ENCODE measurements at places on chromosomes 5 and 9.

DNA sequence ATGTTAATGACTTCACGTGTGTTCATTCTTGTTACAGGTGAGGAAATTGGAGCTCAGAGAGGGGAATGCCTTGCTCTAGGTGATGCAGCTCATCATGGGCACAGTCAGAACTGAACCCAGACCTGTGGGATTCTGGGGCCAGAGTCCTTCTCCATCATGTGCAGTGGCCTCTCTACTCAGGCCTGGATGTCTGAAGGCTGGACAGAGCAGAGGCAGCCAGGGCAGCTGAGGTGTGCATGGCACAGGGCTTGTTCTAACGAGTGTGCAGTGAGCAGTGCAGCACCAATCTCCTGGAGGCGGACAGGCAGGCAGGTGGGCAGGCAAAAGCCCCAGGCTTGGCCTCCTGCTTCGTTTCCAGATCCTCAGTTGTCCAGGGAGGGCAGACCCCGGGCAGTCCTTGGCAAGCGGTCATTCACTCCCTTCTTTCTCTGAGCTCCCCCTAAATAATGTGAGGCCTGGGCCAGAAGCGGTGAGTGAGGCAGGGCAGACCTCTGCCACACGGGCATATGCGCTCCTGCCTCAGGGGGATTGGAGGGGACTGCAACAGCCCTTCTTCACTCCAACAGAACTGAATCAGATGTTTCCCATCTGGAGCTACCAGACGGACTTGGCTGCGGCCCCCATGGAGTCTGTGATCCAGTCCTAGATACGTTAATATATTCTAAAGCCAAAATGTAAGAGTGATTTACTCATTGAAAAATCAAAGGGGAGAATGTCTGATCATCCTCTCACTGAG lies 68.7 kb upstream of the FSTL4 start:
- no peak for DNase-seq

DNA sequence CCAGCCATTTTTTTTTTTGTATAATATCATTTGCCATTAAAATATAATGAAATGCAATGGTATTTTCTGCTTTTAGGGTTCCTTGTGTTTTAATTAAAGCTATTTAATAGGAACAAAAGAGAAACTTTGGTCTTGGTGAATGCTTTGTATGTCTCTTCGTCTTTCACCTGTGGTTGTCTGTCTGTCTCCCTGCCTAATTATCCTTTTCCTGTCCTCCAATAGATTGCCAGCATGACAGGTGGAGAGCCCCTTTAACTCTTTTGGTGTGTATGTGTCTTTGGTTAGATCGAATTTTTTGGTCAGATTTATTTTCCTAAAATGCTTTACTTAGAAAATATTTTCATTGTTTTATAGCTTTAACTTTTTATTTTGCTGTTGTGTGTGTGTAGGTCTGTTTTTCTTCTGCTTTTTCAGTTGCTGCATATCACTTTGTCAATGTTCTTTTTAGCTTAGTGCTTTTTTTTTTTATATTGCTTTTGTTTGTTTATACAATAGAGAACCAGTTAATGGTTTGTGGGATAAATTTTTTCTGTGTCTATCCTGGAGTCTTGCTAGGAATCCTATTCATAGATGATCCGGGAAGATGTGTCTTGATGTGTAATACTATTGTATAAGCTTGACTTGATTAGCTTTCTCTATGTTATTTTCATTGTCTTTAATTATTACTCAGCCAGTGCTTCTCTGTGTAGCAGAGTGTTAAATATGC lies 8.6 kb downstream of the CHMP5 start:
- DNase-seq, result no peak

- no peak for DNase-seq
These were observed 134.8 kb upstream of the BOD1 start for GRCh38 chr5:173751266-173751600.

- DNase-seq, result no peak
These were observed 37.1 kb downstream of the AGXT2 start for GRCh38 chr5:35010676-35011075.

GRCh38 chr9:137309368-137310188 lies 7.5 kb upstream of the NRARP start:
- DNase-seq, result no peak

DNA sequence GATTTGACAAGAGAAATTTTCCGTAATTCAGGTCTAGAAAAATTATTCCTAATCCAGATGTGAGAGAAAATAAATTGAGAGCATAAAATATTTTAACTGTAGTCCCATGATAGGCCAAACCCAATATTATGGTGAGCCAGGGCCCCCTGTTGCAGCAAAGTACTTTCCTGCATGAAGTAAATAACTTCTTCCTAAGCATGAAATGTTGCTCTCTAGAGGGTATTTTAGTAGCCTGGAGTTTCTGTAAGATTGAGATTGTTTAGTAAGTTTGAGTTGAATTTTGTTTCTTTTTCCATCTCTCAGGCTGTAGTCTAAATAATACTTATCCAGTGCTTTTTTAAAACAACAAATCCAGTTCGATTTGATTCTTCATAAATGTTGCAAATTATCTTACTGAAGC lies 317.5 kb upstream of the MPDZ start:
- DNase-seq, result no peak

GRCh38 chr9:72925126-72925789 lies 27.6 kb downstream of the ALDH1A1 start:
- DNase-seq, result no peak

DNA sequence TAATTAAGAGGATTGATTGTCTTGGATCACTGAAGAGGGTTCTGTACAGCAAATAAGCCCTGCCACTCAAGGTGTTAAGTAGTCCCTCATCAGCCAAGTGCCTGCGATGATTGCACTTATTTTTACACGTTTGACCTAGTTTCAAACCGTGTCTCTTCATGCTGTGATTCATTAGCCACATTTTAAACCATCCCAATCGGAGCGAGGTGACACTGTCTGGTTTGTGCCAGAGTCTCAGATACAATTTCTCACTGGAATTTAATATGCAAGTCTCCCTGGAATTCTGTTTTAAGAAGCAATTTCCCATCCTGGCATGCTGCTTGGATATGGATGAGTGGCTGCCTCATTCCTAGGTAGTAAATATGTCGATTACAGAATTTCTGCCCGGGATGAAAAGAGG lies 1.6 kb downstream of the INSYN2B start:
- DNase-seq, result no peak

DNA sequence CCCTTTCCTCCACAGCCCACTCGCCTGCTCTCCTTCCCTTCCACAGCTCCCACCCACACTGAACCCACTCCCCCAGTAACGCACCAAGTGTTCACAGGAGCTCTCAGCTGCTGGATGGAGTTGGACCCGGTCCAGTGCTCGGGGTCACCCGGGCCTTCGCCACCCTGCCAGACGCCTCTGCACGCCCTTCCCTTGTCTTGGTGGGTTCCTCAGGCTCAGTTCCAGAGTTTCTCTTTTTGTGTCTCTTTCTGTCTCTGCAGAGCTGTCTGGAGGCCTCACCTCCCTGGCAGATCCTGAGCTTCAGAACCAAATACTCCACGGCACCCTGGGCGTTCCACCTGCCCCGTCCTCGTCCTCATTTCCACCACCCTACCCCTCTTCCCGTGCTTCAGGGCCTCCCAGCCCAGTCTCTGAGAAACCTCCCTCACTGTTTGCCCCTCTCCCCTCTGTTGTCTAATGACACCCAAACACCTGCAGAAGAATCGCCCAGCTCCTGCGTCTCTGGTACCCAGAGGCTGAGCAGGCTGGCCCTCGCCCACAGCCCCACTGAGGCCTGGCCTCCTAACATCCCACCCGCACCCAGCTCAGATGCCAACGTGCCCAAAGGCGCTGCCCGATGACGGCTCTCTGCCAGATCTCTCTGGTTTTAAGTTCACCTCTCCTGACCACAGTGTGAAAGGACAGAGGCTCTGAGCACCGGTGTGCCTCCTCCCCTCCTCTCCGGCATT lies 74.3 kb downstream of the COL23A1 start:
- no peak for DNase-seq

DNA sequence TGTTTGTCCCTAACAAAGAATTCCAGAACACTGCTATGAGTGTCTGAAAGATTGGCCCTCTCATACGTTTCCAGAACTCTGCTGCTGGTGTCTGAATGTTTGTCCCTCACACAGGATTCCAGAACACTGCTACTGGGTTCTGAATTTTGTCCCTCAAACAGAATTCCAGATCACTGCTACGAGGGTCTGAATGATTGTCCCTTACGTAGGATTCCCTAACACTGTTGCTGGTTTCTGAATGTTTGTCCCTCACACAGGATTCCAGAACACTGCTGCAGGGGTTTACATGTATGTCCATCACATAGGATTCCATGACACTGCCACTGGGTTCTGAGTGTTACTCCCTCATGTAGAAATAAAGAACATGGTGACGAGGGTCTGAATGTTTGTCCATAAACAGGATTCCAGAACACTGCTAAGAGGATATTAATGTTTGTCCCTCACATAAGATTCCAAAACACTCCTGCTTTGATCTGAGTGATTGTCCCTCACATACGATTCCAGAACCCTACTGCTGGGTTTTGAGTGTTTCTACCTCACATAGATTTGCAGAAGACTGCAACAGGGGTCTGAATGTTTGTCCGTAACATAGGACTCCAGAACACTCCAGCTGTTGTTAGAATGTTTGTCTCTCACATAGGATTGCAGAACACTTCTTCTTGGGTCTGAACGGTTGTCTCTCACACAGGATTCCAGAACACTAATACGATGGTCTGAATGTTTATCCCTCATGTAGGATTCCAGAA lies 214.4 kb downstream of the FOXD4L6 start:
- no peak for DNase-seq

DNA sequence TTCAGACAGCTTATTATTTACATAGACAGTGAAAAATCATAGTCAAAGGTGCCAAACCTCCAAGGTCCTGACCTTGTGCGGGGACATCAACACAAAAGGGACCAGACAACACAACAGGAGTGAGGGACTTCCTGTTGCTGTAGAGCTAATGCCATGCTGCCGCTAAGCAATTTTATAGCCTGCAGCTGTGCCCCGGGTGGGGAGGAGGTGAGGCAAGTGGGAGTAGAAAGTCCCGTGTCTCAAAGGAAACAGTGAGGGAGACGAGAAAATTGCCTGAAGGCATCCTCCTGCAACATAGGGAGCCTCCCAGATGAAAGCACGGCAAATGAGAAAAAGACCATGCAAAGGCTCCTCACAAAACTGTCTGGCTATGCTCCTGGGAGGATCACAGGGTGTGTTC lies 58.8 kb downstream of the CAAP1 start:
- DNase-seq, result no peak

DNA sequence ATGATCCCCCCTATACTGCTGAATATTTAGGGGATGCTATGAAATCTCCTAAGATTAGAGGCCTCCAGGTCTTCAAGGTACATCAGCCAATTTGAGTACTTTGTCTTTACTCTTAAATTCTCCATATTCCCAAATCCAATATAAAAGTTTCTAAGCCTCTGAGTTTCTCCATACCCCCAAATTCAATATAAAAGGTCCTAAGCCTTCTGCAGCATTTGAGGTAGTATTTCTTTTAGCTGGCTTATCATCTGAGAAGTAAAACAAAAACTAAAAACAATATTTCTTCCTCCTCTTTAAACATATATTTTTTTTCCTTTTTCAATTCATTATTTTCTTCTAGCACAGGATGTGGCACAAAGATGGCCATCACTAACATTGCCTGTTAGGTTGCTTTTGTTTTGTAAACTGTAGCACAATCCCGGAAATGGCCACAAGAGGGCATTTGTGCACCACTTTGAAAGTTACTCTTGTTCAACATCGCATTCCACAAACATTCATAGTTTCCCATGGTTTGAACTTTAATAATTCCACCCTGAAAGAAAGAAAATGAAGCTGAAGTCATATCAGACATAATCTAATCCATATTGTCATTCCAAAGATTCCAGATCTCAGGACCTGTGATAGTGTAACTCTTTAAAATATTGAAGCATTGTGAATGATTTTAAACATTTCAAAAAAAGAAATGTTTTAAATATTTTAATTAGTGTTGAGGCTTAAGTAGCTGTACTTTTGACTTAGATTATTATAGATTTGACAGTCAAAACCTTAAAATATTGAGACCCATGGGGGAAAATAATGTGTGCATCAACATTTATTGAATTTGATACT lies 21.0 kb upstream of the SCGB3A2 start:
- peak; percentile 29 for DNase-seq

- DNase-seq, result no peak
These were observed 61.7 kb downstream of the PPP2R2B start for GRCh38 chr5:146816775-146817387.

Measured in hematopoietic multipotent progenitor cell treated with erythropoietin and hydrocortisone succinate and interleukin-3 and kit ligand, for 15 days (in vitro differentiated cells).